ENCODE measurements at places on chromosomes 5 and 9. TPM values are rescaled to one million over a fixed set of nuclear protein-coding genes. Genes with fewer than 3 reads are reported as not detected.

Gene MARCHF3
- 6.8 TPM for total RNA-seq

- no peak for DNase-seq
Observed at GRCh38 chr9:78871086-78871451, 574.1 kb downstream of the PSAT1 start.

Gene IRGM
- total RNA-seq = 2.4 TPM

GRCh38 chr5:87183896-87184295, 83.8 kb upstream of the RASA1 start:
- DNase-seq = no peak

Gene LOX
- 0.05 TPM for total RNA-seq

Gene ZNF462
- 0.33 TPM for total RNA-seq

Gene OR2K2
- not detected for total RNA-seq

Gene SLC6A3
- total RNA-seq = not detected

- no peak for DNase-seq
Observed at GRCh38 chr9:113545068-113545467, 81.5 kb downstream of the RGS3 start.

DNA sequence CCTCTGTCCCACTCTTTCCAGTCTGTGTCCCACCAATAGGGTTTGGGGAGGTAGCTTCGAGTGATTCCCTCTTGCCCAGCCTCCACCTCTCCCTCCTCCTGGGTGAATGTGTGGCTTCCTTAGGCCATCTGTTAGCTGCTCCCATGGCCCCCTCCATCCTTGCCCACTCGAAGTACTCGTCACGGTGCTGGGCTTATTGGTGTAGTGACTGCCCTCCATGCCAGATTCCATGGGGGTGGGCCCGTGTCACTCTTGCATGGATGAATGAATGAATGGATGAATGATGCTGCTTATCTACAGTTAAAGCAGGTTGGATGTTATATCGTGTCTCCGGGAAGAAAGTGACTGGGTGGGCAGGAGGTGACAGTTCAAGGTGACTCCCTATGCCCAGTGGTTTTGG, 19.1 kb downstream of the HMCN2 start:
- no peak for DNase-seq

- no peak for DNase-seq
Observed at GRCh38 chr5:58770136-58770535, 187.3 kb downstream of the RAB3C start.

Gene ECM2
- not detected for total RNA-seq

GRCh38 chr5:2514484-2514883, 237.0 kb downstream of the IRX2 start:
- no peak for DNase-seq

Measured in natural killer cell (primary cell).